ENCODE measurements at places on chromosomes 1 and 21. TPM values are rescaled to one million over a fixed set of nuclear protein-coding genes. Genes with fewer than 3 reads are reported as not detected.
A peak's percentile ranks its signal among the peaks of the same experiment; 100 is the strongest.

The FCRL3 gene
- total RNA-seq, result not detected

The VSIG8 gene
- not detected for total RNA-seq

The RSPO1 gene
- not detected for total RNA-seq

The CYP4A22 gene
- total RNA-seq, result not detected

The FOXD2 gene
- 0.44 TPM for total RNA-seq

The PRAMEF5 gene
- total RNA-seq, result not detected

The S100A7 gene
- total RNA-seq, result not detected

The PCBP3 gene
- total RNA-seq, result 3.7 TPM

The MEX3A gene
- total RNA-seq, result 0.91 TPM

DNA sequence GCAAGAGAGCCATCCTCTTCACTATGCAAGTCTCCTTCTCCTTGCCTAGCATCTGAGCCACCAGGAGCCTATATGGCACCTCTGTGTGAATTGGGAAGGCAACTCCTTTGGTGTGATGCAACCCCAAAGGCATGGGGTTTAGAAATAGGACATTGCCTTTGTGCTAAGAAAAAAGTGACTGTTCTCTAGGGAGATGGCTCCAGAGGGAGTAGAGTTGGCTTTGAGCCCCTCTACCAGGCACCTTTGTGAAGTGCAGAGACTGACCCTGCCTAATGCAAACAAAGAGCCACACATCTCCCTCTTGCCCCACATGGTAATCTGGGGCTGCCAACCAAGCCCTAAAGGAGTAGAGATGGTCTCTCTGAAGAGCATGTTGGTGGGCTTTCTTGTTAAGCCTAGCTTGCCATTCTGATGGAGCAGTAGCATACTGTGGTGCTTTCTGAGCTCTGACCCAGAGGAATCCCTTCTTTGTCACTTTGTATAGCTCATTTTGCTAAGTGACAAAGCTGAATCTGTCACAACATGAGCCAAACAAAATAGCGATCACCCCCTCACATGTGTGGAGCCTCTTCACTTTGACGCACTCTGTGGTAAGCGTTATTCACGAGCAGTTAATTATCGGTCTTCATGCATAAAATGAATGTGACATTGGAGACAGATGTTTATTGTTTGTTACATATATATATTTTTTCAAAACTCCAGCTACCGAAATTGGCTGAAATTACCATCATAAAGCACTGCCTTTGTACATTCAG is 74.4 kb downstream of the RWDD3 start:
- no peak for DNase-seq

GRCh38 chr1:93620841-93621210 is 60.8 kb downstream of the BCAR3 start:
- DNase-seq, result peak; percentile 44

GRCh38 chr1:112772781-112773180 is 57.6 kb upstream of the PPM1J start:
- no peak for DNase-seq

- no peak for DNase-seq
These were observed 669 bp downstream of the KCNQ4 start for GRCh38 chr1:40784141-40784770.

DNA sequence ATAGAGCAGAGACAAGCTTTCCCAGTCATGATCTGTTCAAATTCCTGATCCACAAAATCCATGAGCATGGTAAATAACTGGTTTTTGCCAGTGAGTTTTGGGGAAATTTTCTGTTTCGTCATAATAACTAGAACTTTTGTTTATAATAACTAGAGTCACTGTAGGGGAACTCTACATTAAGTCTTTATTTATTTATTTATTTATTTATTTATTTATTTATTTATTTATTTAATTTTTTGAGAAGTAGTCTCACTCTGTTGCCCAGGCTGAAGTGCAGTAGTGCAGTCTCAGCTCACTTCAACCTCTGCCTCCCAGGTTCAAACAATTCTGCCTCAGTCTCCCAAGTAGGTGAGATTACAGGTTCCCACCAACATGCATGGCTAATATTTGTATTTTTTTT is 1106.8 kb downstream of the AMY1C start:
- no peak for DNase-seq

- no peak for DNase-seq
These were observed 96.9 kb downstream of the LPAR3 start for GRCh38 chr1:84795966-84796600.

DNA sequence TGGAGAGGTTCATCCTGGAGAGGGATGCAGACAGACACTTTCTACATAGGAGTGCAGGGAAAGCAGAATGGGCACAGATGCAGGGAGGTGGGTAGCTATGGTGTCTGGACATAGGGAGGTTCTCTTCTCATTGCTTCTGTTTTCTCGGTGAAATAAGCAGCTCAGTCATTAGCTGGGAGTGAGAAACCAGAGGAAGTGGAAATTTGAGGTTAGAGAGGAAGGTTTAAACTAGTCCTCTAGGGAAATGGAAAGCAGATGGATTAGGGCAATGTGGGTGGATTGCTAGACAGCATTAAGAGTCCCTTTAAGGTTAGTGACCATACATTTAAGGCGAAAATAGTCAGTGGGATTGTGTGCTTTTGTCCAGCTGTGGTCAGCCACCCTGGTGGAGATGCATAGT is 39.6 kb downstream of the MPZL1 start:
- no peak for DNase-seq

DNA sequence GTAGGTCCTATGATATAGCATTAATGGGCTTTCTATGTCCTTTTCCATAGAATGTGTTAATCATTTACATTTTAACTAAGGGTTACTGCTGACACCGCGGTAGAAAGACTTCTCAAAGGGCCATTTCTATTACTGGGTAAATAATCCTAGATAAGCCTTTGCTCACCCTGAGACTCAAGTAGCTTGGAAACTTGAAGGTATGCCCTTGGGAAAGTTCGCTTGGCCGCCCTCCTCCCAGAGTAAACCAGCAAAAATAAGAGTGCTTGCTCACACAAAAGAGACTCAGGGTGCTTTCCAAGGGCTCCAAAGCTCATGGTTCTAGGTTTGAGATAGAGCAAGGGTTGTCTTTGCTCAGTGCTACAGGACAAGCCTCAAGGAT is 85.8 kb upstream of the TMPRSS2 start:
- no peak for DNase-seq

DNA sequence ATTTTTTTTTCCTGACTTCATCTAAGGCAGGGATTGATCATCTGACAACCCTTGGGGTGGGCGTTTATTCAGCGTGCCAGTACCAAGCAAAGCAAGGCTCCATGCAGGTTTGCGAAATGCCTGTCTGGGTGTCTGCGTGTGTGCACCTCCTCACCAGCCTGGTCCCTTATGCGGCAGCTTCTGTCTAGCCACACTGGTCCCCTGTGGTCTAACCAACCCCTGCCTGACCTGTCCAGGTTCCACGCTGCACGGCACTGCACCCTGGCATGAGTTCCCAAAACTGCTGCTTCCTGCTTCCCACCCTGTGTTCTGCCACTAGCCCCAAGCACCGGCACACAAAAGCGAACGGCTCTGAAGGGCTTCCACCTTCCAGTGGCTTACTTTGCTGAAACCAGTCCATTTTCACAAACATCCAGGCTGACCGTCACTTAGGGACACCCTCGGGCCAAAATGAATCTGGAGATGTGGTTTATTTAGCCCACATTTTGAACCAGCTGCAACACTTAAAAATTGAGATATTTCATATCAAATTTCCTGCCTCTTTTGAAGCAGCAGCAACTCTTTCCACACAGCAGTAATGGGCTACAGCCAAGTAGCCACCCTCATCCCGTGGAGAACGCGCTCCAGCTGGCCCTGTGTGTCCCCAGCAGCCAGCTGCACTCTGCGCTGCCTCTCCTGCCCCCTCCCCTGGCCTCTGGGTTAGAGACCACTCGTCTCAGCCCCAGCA is 55.7 kb downstream of the HLCS start:
- DNase-seq, result peak; percentile 28

DNA sequence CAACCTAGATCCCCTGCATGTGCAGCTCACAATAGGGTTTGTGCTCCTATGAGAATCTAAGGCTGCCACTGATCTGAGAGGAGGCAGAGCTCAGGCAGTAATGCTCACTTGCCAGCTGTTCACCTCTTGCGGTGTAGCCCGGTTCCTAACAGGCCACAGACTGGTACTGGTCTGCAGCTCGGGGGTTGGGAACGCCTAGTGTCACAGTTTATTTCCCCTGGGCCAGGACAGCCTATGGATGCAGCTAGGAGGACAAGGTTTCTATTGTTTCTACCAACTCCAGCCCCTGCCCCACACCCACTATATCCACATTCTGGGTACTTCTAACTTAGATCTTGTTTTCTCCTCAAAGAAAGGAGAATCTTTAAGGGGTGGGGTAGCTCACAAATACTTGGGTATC is 58.7 kb upstream of the PRRC2C start:
- no peak for DNase-seq

GRCh38 chr1:17944646-17945045 is 163.0 kb upstream of the IGSF21 start:
- no peak for DNase-seq

DNA sequence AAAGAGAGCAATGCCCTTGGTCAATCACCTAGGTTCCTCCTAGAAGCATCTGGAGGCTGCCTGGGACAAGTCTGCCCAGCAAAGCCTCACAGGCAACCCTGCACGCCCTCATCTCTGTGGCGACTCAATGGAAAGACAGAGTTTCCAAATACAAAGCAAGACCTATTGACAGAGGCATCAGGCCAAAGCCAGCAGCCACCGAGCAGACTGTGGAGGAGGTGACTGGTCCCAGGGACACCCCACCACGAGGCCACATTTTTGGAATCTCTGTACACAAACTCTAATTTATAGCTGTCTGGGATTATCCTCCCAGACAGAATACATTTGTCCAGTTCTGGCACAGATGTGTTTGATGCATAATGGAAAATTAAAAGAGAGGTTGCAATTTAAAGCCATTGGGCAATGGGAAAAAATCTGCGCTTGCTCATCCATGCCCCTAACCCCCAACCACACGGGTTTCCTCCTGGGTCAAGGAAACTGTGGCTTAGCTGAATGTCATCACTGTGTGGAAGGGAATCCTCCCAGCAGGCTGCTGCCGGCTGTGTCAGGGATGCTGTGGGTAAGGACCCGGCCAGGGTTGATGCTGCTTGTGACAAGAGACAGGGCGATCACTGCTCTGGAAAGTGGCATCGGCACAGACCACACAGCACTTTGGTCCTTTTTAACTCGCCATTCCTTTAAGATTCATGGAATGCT is 14.3 kb downstream of the TSPAN2 start:
- no peak for DNase-seq

DNA sequence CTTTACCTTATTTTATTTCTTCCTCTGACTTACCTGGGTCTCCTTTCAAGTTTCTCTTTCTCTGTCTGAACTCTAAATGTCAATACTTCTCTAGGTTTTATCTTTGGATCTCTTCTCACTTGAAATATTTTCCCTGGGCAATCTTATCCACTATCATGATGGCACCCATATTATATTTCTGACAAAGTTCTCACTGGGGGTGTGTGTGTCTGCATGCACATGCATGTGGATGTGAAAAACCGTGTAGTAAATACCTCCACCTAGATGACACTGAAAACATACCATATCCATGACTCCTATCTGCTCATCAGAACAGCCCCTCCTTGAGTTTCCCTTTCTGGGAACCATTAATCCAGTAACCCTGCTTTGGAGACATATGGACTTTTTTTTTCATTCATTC is 30.9 kb downstream of the DNASE2B start:
- no peak for DNase-seq
